ENCODE measurements at places on chromosomes 3 and 15. TPM values are rescaled to one million over a fixed set of nuclear protein-coding genes. Genes with fewer than 3 reads are reported as not detected.

Gene POMGNT2
- total RNA-seq: 15.4 TPM

GRCh38 chr3:40086890-40087883 is 222.3 kb upstream of the EIF1B start:
- no peaks in the 10 kb centered on the region for H3K4me1 ChIP-seq
- no peak overlapping the region for H3K4me3 ChIP-seq
- H3K36me3 ChIP-seq: no peaks in the 10 kb centered on the region

Gene DNAJB11
- 46.4 TPM for total RNA-seq

- H3K4me1 ChIP-seq: peaks cover 1% of the 10 kb centered on the region
- H3K27me3 ChIP-seq: no peaks in the 10 kb centered on the region
- no peak overlapping the region for H3K27ac ChIP-seq
These were observed 5.8 kb downstream of the SLC12A6 start for GRCh38 chr15:34331809-34332208.

DNA sequence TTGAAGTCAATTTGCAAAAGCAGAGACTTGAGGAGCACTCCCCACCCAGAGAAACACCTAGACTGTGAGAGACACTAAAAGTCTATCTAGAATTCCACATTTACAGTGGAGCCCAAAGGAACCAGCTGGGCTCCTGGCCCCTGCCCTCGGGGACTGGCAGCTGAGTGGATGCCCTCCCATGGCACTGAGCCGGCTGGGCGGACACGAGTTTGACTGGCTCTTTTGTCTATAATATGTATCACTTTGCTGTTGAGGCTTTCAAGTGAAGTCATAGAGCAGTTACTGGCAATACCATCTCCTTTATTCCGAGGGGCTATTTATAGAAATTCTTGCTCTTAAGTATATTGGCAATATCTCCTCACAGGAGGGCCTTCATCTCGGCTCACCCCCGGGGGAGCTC is 65.8 kb upstream of the TNFAIP8L3 start:
- H3K4me3 ChIP-seq: no peak overlapping the region
- H3K27ac ChIP-seq: no peak overlapping the region
- no peaks in the 10 kb centered on the region for H3K27me3 ChIP-seq
- DNase-seq: no peak

Gene CRYBG3
- total RNA-seq: 20.7 TPM
